ENCODE measurements at places on chromosomes 4 and X.

DNA sequence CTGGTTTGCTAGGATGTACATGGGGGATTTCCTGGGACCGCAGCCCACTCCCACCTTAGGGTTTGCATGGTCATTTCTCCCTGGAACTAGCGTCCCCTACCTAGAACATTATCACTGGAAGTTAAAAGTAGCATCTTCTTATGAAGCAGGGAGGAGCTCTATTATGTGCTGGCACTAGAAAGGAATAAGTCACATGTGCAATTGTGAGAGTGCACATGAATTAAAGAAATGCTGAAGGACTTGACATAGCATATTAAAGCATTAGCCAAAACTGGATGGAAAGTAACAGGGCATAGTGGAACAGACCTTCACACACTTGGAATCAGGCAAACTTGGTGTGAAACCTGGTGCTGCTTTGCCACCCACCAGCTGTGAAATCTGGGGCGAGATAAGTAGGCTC, 2.7 kb downstream of the EXOC1L start:
- DNase-seq = no peak

DNA sequence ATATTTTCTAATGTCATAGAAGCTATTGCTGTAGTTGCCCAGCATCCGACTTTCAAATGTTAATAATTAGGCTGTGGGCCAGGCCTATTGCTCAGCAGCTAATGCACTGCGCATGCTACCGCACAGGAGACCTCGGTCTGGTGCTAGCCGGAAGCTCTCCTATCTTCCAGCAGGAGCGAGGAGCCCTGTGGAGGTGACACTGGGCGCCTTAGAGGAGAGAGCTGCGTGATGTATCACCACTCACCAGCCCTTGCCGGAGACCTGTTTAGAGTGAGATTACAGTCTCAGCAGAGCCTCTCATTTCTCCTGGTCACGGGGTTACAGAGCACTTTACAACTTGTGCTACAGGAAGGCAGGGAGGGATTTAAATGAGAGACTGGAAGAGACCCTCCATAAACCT, 31.1 kb upstream of the MID1IP1 start:
- DNase-seq = no peak

DNA sequence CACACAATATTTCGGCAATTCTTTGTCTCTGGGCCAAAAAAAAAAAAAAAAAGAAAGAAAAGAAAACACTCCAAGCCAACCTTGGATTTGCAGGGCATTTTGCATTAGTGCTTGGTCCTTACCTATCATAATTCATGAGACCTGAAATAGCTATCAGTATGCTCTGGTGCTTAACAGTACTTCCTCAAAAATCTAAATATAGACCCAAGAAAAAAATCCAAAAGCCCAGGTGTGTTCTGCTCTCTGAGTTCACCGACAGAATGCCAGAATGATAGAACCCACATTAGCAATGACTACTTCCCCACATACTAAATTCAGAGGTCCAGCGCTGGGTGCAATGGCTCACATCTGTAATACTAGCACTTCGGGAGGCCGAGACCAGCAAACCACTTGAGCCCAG, 42.9 kb downstream of the ABCG2 start:
- no peak for DNase-seq

- no peak for DNase-seq
Measured at GRCh38 chr4:115119804-115120352, 6.5 kb upstream of the NDST4 start.

- no peak for DNase-seq
Measured at GRCh38 chrX:145068450-145068849, 178.9 kb upstream of the SPANXN1 start.

GRCh38 chrX:74015379-74016019, 288.5 kb upstream of the ZCCHC13 start:
- DNase-seq = no peak

- peak; percentile 15 for DNase-seq
Measured at GRCh38 chr4:33837043-33837838, 2407.1 kb downstream of the ARAP2 start.

GRCh38 chr4:108110450-108110849, 58.3 kb downstream of the LEF1 start:
- no peak for DNase-seq

GRCh38 chrX:54950730-54951375, 30.2 kb downstream of the TRO start:
- DNase-seq = no peak

DNA sequence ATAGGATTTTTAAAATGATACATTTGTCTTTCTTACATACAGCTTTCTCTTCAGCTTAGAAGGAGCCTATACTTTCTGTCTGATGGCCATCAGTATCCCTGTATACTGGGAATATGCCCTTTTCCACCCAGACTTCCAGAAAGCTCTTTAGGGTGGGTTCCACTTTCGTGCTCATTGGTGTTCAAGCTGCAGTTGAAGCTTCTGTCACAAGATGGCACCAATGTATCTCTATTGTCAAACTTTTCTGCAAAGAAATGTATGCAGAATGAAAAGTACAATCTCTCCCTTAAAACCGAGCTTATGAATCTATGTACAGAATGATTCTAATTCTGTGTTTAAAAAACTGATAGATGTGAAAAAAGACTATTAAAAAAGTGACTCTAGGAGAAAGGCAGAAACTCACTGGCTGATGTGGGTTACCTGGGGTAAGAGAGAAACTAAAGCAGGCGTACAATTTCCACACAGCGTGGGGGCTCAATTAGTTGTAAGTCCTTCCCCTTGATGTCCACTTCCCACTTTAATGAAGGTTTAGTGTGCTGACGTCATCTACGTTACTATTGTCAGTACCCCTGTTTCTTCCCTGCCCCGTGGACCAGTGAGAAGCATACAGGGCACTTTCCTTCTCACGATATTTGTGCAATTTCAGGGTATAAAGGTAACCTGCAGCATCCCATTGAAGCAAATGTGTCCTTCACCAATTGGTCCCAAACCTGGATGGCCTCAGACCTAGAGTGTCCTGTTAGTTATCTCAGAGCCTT, 57.3 kb upstream of the TCEAL2 start:
- DNase-seq = no peak

GRCh38 chrX:15292861-15293260, 22.6 kb downstream of the ASB11 start:
- DNase-seq = no peak

DNA sequence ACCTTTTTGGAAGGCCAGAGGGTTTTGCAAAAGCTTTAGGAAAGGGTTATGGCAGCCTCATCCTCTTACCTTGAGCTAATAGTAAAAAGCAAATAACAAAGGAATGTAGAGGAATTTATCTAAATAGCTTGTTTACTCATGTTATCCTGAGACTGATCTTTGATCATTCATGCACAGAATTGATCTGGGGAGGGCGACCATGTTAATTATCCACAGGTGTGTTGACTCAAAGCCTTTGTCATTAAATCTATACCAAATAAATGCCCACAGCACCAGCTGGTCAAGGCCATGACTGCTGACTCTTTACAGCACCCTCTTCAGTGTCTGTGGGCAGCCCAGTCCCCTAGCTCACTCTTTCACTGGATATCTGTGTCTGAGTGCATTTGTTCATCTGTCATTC, 22.8 kb upstream of the DCLK2 start:
- no peak for DNase-seq

DNA sequence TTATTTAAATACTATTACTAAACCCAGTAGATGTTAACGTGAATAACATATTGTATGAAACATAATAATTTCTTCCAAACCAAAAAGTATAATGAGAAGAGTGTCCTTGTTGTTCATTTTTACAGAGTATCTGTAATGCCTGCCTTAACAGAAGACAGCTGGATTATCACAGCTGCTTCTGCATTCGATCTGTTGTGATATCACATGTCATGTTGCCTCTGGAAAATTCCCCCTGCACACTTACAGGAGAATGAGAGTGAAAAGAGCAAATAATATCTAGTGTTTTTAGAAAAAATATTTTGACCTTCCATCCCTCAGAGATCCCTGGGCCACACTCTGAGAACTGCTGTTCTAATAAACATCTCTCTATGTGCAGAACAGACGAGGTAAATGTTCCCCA, 240.1 kb upstream of the NOCT start:
- DNase-seq = no peak

DNA sequence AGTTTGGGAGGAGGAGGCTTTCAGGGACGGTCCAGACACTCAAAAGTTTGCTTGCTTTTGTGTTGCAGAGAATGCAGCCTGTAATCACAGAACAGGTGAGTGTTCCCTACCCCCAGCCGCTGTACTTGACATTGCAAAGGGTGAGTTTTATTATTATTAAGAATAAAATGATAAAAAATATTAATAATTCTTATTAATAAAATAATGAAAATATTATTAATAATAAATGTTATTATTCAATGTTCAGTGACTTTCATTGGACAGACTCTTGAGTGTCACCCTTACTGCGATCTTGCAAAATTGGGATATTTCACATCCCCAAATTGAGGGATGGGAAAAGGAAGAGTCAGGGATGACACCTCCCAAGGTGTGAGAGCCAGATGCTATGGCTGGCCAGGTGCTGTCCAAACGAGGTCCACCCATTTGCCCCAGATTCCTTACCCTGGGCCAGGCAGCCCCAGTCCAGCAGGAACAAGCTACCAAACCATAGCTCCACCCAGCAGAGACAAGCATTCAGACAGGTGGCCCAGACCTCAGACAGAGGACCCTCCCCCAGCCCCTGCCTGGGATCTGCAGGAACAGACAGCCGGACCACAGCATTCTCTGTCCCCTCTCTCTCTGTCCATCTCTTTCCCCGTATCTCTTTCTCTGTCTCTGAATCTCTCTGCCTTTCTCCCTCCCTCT, 22.4 kb downstream of the IL3RA start:
- no peak for DNase-seq

- DNase-seq = peak; percentile 73
Measured at GRCh38 chrX:115233497-115234455, at the start of gene LRCH2. Gene LRCH2 (minus strand): TSS chrX:115234096. CDS start chrX:115234041, 55 bp downstream.

- no peak for DNase-seq
Measured at GRCh38 chr4:80192937-80193336, 4.4 kb upstream of the PRDM8 start.

- DNase-seq = no peak
Measured at GRCh38 chr4:159204566-159204965, 101.7 kb downstream of the RAPGEF2 start.

DNA sequence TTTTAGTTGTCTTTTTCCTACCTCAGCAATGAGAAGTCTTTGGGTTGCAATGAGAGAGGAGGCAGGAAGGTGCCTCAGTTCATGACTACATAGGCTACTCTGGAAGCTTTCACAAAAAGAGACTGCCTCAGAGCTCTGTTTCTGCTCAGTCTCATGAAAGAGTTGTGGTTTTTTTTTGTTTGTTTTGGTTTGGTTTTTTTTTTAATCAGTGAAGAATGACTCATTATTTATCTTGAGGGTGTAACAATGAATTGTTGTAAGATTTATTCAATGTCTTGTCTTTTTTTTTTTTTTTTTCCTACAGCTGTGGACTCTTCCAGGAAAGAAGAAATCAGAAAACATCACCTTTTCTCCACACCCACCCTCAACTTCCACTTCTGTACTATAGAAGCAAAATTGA, 67.5 kb upstream of the CXCL13 start:
- DNase-seq = no peak

- DNase-seq = no peak
Measured at GRCh38 chrX:13396924-13397323, 77.1 kb upstream of the ATXN3L start.

DNA sequence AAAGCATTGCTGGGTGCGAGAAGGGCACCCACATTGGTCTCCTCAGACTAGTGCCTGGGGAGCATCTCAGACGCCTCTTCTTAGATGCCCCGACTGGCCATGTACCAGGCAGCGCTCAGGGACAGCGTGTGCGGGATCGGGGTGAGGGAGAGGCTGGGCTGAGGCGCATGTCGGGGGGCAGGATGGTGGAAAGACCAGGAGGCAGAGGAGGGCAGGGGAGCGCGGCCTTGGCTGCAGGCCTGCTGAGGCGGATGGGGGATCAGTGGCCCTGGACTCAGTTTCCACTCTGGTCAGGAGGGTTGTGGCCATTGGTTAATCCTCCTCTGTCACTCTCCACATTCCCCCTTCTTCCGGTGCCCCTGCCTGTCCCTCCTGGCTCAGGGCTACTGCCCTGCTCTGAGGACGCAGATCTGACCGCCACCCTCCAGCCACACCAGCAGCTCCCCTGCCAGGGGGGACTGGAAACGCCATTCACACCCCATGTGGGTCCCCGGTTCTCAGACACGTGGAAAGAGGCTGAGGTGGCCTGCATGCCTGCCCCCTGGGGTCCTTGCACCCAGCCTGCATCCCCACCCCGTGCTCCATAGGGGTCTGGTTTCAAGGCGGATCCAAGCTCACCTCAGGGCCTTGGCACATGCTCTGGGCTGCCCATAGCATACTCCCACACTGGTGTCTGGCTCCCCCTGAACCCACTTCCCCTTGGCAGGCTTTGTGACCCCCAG, 105.9 kb downstream of the CPZ start:
- DNase-seq = no peak

- no peak for DNase-seq
Measured at GRCh38 chrX:11666952-11667685, 1.4 kb upstream of the ARHGAP6 start.

DNA sequence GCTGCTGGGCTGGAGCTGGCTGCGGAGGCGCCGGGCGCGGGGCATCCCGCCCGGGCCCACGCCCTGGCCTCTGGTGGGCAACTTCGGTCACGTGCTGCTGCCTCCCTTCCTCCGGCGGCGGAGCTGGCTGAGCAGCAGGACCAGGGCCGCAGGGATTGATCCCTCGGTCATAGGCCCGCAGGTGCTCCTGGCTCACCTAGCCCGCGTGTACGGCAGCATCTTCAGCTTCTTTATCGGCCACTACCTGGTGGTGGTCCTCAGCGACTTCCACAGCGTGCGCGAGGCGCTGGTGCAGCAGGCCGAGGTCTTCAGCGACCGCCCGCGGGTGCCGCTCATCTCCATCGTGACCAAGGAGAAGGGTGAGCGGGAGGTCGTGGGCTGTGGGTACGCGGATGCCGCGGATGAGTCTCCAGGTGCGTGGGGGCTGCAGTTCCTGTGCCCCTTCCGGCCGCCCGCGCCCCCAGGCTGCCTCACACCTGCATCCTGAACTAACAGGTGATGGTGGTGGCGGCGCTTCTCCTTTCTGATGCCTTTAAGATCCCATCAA, 499 bp downstream of the CYP2U1 start:
- peak; percentile 32 for DNase-seq

GRCh38 chr4:73523126-73523525, 41.6 kb downstream of the AFM start:
- DNase-seq = no peak

DNA sequence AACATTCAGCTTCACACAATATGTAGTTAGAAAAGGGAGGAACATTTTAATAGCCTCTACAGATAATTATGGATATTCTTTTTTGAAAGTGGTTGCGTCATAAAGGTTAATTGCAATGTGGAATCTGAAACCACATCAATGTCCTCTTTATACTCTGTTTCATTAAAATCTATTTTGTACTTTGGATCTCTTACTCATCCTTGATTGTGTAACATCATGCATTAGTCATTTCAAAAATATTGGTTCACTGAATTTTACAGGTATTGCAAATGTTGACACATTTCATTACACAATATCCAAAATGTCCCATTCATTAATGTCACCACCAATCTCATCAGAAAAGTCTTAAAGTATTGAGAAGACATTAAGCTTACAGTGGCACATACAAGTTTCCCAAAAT, 62.7 kb upstream of the USP9X start:
- DNase-seq = no peak

- no peak for DNase-seq
Measured at GRCh38 chr4:52716364-52717151, 34.7 kb downstream of the ERVMER34-1 start.

- DNase-seq = no peak
Measured at GRCh38 chrX:143500751-143501150, 16.5 kb downstream of the SPANXN3 start.

GRCh38 chr4:101870874-101871273, 80.3 kb downstream of the BANK1 start:
- DNase-seq = no peak

Measured in left hindlimb (tissue), 1 donor.